HuH-7.5 (cell line): ENCODE measurements at places on chromosomes 7 and 10.

GRCh38 chr7:80312139-80312661, 177.6 kb downstream of the GNAI1 start:
- no peak for DNase-seq

- no peak for DNase-seq
Observed at GRCh38 chr7:6588566-6588965, 1.3 kb upstream of the INTS15 start.

GRCh38 chr7:8481752-8482446, 48.5 kb downstream of the NXPH1 start:
- DNase-seq: no peak

GRCh38 chr7:156895024-156895780, 2.2 kb upstream of the LMBR1 start:
- DNase-seq: no peak

GRCh38 chr10:62027841-62028501, 126.5 kb downstream of the ARID5B start:
- no peak for DNase-seq

GRCh38 chr10:543131-543530, 146.3 kb downstream of the DIP2C start:
- no peak for DNase-seq

- no peak for DNase-seq
Observed at GRCh38 chr7:726854-727103, 280 bp downstream of the DNAAF5 start.

DNA sequence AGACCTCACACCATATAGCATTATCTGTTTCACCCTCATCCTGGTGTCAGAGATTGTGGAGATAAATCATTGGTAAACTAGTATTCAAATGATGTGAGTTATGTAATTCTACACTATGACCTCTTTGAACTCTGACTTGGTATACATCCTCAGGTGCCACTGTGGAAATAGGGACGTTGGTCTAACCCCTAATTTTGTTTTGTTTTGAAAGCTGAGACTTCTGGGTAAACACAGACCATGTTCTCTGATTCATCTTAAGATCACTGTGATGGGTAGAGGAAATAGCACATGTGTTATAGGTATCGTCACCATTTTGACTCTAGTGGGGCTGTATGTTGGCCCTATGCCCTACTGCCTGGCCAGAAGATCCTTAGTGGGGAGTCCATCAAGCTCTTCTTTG, 241.6 kb downstream of the CCDC7 start:
- no peak for DNase-seq

DNA sequence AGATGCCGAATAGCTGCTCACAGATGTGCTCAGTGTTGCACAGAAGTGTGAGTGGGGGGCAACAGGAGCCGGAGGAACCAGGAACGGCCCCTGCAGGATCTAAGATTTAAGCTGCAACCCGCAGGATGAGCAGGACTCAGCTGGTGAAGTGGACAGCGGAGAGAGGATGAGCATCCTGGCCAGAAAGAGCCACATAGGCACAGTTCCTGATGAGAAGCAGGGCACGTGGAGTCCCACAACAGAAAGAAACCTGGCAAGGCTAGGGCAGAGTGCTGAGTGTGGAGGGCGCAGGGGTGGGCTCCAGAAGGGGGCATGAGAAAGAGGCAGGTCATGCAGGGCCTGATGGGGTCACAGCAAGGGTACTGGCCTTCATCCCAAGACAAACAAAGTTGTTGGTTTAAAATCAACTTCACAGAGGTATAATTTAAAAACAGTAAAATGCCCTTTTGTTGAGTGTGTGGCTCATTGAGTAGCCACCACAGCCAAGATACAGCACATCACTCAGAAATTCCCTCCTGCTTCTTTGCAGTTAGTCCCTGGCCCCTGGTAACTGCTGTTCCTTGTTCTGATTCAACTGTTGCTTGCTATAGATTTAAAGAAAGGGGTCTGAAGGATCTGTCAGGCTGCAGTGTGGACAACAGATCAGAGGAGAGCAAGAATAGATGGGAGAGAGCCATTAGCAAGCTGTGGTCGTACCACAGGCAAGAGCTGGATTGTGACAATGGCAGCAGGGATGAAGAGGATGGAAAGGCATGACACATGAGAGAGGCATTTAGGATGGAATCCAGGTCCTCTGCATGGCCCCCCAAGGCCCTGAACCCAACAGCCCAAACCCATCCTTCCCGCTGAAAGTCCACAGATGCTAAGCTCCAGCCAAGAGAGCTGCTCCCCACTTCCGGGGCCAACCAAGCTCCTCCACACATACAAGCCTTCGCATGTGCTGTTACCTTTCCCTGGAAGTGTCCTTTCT, 53.1 kb upstream of the OSBPL3 start:
- DNase-seq: no peak

DNA sequence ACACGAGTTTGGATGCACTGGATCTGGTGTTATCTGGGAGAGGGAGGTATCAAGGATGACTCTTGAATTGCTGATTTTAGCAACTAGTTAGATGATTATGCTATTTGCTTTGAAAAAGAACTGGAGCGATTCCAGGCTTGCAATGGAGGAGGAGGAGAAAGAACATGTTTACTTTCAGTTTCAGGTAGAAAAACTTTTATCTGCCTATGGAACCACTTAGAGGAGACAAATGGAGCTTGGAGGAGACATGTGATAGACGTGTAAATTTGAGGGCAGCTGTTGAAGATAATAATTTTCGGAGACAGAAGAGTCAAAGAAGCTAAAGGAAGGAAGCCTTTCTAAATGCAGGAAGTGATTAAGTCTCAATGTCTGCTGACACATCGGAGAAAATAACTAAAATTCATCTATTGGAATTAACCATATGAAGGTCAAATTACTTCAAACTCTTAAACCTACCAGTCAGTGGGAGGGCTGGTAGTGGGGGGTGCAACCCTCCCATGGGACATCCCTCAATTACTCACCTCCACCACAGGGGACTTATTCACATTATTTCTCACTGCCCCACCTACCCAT, 56.4 kb upstream of the GNAI1 start:
- DNase-seq: no peak

DNA sequence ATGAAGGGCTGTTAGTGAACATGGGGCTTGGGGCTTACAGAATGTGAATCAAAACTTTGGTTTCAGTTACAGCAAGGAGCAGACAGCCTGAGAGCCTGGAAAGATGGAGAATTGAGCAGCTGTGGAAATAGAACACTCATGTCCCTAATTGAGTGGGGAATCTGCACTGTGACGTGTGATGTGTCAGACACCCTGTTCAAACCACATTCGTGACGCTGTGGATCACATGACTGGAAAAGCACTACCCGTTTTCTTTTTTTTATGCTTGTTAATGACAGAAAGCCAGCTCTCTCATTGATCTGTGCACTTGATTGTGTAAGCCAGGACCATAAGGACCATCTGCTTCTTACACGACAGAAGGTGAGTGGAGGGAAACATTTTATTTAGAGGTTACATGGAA, 15.1 kb upstream of the TBX20 start:
- DNase-seq: no peak

DNA sequence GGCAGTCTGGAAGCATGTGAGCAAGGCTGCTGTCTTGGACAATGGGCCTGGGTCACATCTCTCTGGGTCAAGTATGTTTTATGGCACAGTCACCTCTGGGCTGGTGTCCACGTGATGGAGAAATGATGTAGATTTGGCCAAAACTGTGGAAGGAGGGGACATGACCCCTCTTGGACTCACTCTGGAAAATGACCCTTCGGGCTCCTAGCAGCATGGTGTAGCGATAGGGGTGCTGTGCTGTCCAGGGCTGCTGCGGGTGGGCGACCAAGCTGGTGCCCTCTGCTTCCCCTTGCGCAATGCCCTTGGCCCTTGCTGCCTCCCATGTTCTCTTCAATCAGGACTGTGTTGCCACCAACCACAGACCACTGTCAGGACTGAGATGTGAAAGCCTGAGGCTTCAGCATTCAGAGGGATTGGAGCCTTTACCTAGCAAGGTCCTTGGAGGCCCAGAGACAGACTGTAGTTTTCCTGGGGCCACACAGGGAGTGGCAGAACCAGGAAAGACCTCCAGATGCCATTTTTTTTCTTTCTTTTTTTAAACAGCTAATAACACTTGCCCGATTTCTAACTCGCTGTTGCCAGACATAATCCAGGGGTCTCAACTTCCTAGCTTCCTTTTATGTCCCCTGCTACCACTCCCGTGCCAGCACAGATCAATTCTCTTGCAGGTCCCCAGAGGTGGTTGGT, 6.1 kb downstream of the CYP26A1 start:
- DNase-seq: no peak

- no peak for DNase-seq
Observed at GRCh38 chr7:101241443-101242349, 3.2 kb downstream of the FIS1 start.
